ENCODE measurements at places on chromosomes 6 and 20. TPM values are rescaled to one million over a fixed set of nuclear protein-coding genes. Genes with fewer than 3 reads are reported as not detected.

DNA sequence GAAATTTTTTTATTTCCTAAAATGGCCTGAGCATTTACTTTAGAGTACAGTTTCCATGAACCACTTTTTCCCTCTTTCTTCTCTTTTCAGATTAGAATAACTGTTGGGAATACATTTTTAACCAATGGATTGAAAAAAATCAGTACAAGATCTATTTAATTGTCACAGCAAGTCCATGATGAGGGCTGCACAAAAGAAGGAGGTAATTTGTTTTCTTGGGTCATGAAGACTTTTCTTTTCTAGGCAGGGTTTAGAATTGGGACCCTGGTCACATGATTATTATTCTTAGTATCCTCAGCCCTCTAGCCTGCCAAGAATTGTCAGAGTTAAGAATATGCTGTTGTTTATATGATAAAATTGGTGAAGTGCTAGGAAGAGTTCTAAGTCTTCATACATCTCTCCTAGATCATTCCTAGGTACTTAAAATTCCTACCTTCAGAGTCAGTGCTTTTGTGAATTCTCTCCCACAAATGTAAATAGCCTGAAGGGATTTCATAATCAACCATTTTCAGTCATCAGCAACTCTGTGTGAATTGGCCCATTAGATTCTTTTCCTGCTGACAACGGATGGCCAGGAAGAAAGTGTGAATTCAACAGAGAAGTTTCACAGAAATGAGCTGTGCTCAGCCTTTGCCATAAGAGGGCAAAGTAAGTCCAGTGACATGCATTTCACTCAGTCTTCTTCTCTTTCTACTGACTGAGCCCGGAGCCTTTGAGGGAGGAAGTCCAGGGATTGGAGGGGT, 32.4 kb upstream of the TPBG start:
- peak; percentile 63 for DNase-seq

DNA sequence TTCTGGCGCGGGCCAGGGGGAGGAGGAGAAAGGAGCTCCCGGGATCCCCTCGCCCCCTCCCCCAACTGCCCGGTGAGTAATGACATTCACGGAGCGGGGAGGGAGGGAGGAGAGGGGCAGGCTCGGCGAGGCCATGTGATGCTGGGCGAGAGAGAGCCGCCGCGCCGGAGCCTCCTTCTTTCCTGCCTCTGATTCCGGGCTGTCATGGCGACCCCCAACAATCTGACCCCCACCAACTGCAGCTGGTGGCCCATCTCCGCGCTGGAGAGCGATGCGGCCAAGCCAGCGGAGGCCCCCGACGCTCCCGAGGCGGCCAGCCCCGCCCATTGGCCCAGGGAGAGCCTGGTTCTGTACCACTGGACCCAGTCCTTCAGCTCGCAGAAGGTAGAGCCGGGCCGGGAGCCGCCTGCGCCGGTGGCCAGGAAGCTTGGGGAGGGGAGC, at the start of gene GDAP1L1:
Gene GDAP1L1 (plus strand): TSS at position 178 of the 441 bp plus-strand sequence. CDS start 27 bp downstream, at position 205.
- peak; percentile 89 for DNase-seq

GGT7 gene
- 36.0 TPM for total RNA-seq

SAPCD1 gene
- 9.5 TPM for total RNA-seq

GRCh38 chr6:6515691-6516607, 72.6 kb upstream of the LY86 start:
- DNase-seq: no peak

DNA sequence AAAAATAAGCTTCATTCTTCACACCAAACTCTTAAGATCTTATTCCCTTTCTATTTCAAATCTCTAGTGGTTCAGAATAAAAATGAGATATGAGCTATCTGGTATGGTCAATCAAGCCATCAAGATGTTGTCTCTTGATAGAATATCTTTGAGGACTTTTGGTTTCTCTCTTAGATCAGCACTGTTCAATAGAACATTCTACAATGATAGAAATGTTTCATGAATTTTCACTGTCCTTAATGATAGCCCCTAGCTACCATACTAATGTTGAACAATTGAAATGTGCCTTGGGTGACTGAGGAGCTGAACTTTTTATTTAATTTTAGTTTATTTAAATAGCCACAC, 24.1 kb upstream of the HINT3 start:
- no peak for DNase-seq

DNA sequence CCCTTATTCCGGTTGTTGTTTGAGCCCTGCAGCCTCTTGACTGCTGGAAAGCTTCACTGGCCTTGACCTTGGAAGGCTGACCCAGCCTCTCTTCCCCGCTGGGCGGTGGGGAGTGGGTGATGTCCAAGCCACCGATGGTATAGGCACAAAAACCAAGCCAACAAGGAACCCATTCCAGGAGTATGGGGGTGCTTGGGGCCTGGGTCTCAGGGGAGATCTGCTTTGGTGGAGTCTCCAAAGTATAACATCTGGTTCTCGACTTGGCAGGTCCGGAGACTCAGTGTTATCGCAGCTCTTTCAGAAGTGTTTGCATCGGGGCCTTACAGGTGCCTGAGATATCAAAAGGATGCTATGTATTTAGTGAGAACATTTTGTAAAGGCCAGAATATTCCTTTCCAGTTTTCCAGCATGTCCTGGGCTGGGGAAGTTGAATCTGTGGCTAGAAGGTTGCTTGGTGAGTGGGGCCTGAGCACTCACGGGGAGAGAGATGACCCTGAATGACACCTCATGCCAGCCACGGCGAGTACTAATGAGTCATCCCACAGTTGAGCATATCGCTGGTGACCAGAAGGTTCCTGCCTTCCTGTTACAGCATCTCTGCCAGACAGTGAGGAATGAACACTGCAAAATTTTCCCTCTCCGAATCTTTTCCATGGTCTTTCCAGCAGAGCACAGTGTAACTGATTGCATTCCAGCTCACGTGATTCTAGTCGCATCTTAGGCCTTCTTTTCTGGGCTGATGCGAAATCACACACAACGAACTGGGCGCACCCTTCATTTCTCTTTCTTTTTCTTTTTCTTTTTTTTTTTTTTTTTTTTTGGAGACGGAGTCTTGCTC, 133.9 kb downstream of the ZDHHC14 start:
- no peak for DNase-seq

- DNase-seq: no peak
Measured at GRCh38 chr6:26657256-26657655, 2.3 kb downstream of the ZNF322 start.

DNA sequence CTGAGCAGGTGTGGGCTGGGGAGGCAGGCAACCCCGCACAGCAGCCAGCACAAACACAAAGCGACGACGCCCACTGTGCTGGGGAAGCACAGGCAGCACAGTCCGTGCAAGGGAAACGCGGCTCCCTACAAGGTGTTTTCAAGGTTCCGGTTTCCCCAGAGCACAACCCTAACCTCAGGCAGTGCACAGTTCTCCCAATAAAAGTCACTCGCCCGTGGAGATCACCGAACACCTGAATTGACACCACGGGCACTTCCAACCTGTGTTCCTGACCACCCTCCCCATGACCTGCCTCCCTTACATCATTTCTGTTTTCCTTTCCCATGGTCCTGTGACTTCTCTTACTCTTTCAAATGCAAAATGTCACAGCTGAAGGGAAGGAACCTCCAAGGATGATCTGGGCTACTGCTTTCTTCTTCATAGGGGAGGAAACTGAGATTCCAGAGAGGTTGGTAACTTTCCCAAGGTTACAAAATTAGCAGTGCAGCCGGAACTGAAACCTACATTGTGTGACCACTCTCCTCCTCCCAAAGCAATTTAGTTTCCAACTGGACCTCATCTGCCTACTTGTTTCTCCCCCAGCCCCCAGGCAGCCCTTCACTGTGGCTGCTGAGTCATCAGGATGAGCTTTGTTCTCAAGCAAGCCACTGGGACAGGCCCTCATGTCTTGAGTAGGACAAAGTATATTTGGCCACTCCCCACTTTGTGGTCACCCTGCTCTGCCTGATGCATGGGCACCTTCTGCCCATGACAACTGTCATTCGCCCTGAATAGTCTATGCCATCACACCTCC, 125.3 kb downstream of the ATXN1 start:
- peak; percentile 63 for DNase-seq

DNA sequence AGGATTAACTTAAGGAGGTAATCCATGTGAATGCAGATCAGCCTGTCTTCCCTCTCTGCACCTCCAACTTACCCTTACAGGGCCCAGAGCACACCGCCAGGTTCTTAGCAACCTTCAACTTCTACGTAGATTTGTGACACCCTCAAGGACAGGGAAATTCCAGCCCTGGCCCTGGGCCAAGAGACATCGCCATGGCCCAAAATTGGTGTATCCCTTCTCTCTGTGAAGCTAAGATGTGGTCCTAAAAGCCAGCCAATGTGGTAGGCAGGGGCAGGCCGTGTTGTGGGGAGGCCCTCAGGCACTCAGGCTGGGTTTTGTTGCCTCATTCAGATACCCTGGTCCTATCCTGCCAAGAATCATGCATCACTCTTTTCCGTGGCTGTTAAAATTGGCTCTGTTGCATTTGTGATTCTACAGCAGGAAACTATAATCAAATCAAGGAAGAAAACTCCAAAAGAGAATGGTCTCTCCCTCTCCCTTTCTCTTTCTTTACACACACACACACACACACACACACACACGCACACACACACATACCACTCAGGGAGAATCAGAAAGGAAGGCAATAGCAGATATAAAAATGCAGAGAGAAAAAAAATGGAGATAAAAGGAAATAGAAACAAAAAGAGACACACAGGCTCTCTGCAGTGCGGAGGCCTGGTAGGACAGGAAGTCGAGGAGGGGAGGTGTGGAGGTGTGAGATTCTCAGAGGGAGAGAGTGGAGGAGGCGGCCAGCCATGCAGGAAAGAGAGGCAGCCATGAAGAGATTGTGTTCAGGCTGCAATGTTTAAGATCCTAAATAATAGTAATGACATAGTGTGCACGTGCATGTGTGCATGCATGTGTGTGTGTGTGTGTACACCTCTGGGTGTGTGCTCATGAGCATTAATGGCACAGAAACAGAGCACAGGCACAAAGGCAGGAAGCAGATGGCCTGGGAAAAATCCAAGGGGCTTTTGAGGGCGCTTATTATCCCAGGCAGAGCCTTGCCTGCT, 201.8 kb upstream of the LRFN2 start:
- peak; percentile 77 for DNase-seq

DNA sequence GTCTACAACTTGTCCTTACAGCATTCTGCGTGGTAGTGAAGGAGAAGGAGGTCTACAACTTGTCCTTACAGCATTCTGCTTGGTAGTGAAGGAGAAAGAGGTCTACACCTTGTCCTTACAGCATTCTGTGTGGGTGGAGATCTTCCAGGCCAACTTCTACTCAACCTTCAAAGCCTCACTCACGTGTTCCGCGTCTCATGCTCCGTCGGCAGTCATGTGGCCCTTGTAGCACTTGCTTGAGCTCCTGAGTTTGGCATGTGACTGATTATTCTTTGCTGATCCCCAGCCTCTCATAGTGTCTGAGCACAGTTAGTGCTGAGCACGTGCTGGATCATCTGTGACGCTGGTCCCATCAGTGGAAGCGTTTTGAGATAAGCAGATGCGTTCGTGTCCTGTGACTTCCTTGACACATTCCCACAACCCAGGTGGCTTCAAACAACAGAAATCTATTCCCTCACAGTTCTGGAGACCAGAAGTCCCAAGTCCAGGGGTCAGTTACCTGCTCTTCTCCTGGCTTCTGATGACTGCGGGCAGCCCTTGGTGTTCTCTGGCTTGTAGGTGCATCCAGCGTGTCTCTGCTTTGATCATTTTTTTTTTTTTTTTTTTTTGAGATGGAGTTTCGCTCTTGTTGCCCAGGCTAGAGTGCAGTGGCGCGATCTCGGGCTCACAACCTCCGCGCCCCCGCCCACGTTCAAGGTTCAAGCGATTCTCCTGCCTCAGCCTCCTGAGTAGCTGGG, 2.6 kb downstream of the SS18L1 start:
- DNase-seq: no peak

DNA sequence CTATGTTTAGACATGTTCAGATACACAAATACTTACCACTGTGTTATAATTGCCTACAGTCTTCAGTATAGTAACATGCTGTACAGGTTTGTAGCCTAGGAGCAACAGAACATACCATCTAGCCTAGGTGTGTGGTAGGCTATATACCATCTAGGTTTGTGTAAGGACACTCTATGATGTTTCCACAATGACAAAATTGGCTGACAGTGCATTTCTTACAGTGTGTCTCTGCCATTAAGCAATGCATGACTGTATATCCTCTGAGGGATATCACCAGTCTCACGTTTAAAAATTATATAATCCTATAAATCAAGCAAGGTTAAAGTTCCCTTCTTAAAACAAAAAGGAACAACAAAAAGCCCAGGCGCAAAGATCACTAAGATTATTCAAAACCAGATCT, 352.2 kb downstream of the BTBD9 start:
- DNase-seq: no peak

DNA sequence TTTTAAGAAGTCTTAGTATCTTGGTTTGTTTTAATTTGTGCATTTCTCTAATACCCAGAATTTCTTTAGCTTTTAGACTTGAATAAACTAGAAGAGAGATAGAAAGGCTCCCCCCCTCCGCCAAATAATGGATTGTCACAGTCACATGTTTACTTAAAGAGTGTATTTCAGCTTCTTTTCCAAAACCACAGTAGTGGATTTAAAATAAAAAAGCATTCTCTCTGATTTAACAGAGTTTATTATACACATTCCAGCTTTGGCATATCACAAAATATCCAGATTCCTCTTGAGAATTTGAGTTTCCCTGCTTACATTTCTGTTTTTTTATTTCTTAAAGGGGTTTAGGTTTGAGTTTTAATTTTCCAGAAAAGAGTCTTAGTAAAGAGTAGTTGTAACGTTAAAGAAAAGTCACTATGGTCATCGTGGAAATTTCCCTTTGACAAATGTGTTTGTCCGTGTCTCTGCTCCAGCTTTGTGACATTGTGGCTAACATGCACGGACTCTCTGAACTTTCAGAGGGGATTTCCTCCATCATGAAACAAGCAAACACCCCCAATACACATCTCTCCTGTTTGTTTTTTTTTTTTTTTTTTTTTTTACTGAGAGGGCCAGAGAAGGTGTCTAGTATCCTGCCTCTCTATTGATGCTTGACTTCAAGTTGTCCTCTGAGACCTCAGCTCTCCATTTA, 113.5 kb upstream of the SUPT3H start:
- no peak for DNase-seq

IPCEF1 gene
- 2.7 TPM for total RNA-seq

RRBP1 gene
- 205 TPM for total RNA-seq

HLA-DRB1 gene
- 14.6 TPM for total RNA-seq

GRCh38 chr6:6331393-6331792, 10.9 kb upstream of the F13A1 start:
- DNase-seq: no peak

GRCh38 chr6:73858376-73858775, 162.4 kb downstream of the CD109 start:
- DNase-seq: no peak

- DNase-seq: no peak
Measured at GRCh38 chr6:11762794-11763459, 15.7 kb downstream of the ADTRP start.

GRCh38 chr6:2931055-2931454, 27.9 kb upstream of the SERPINB9 start:
- no peak for DNase-seq

DNA sequence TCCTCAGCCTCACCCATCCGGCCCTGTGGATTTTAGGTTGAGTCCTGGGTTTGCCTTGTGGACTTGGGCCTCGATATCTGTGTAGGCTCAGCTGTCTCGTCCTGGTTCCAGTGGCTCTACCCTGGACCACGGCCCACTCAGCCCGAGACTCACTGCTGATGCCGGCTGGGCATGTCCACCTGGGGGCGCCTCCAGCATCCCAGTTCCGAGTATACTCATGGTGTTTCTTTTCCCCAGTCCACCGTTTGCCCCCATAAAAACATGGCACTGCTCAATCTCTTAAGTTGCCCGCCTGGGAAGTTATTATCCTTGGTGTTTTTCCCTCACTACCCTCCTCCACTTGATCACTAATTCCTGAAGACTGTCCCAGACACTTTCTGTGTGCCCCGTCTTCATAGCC, 99.1 kb downstream of the ARID1B start:
- DNase-seq: peak; percentile 89

GRCh38 chr6:156877126-156877863, 100.1 kb downstream of the ARID1B start:
- DNase-seq: no peak

- DNase-seq: no peak
Measured at GRCh38 chr20:36210436-36211021, 25.7 kb upstream of the AAR2 start.
